ENCODE measurements at places on chromosomes 5 and 9.

DNA sequence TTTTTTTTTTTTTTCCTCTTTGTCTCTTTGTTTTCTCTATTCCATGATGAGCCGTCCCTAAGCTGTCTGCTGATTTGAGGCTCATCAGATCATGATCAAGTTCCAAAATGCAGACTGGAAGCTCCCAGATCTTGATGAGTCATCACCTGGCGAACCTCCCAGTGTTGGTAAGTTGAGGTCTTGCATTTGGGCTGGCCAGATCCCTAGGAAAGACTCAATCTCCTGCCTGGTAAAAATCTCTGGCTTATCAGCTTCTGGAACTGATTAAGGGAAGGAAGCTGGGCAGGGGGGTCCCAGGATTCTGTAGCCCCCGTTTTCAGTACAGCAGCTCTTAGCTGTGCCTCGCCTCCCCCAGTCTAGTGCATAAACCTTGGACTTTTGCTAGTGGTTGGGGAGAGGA lies 69.0 kb downstream of the TSPAN17 start:
- DNase-seq = no peak

GRCh38 chr9:125985998-125986655 lies 239.0 kb downstream of the PBX3 start:
- DNase-seq = no peak

- DNase-seq = no peak
These were observed 4.7 kb upstream of the C1QTNF2 start for GRCh38 chr5:160375166-160375565.

GRCh38 chr9:108694170-108694569 lies 161.6 kb downstream of the ACTL7B start:
- DNase-seq = no peak

DNA sequence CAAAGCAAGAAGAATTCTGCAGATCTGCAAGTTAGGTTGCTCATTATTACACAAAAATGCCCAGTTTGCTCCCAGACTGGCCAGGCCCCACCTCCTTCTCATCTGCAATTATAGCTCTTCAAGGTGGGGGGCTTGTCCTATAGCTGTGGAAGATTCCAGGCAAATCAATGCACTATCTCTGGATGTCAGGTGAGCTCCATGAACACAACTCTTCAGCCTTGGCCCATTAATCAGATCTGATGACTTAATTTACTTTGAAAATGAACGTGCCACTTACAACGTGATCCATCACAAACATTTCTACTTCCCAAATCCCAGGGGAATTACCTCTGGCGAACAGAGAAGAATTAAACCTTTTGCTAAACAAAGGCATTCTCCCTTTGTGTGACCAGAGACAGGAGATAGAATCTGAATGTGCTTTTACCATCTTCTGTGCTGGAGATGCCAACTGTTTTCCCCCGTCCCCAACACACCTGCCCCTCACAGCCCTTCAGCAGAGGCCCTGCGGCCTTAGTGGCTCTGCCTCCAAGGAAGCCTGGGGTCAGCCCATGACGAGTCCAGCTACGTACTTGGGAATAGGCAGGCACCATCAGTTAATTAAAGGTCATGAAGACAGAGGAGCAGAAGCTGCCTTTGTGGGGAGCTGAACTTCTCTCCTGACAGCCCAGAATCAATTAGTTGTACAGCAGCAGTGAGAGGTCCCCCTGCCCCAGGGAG lies 60.5 kb downstream of the SNX18 start:
- no peak for DNase-seq

- no peak for DNase-seq
These were observed 18.7 kb downstream of the RASGRF2 start for GRCh38 chr5:80978772-80979317.

- DNase-seq = no peak
These were observed 15.1 kb upstream of the TNFAIP8 start for GRCh38 chr5:119340597-119341218.

- no peak for DNase-seq
These were observed 48.3 kb upstream of the RIC1 start for GRCh38 chr9:5580650-5581049.

Data from DMS79 treated with DMSO at 0.1 percent for 48 hours (cell line).